Cardiac ventricle fibroblast (primary cell): ENCODE measurements at places on chromosomes 5 and 9. TPM values are rescaled to one million over a fixed set of nuclear protein-coding genes. Genes with fewer than 3 reads are reported as not detected.

SPINK13 gene
- 6.4 and 8.4 TPM in 2 replicates for total RNA-seq

TLR4 gene
- 21.0 and 23.4 TPM in 2 replicates for total RNA-seq

TXNDC15 gene
- total RNA-seq: 64.7 and 102 TPM in 2 replicates

ENHO gene
- total RNA-seq: not detected in 2 replicates

ROPN1L gene
- total RNA-seq: 0.54 TPM in 1 of 2 replicates, not detected in the other

CDC42SE2 gene
- total RNA-seq: 9.4 and 15.1 TPM in 2 replicates

RMND5B gene
- total RNA-seq: 10.0 and 11.9 TPM in 2 replicates

LCN9 gene
- not detected in 2 replicates for total RNA-seq

PRDM9 gene
- total RNA-seq: not detected in 2 replicates

PPIC gene
- 80.0 and 88.0 TPM in 2 replicates for total RNA-seq

PCDHGA12 gene
- total RNA-seq: 41.9 and 43.9 TPM in 2 replicates

OMD gene
- 11.2 and 12.3 TPM in 2 replicates for total RNA-seq

AGXT2 gene
- total RNA-seq: not detected in 2 replicates

ZFP37 gene
- total RNA-seq: 1.1 and 1.4 TPM in 2 replicates

INVS gene
- total RNA-seq: 15.6 TPM in 2 replicates

SLC36A3 gene
- total RNA-seq: not detected in 2 replicates

LECT2 gene
- not detected in 2 replicates for total RNA-seq

SLC1A1 gene
- total RNA-seq: 16.2 and 18.7 TPM in 2 replicates

FOXE1 gene
- not detected in 2 replicates for total RNA-seq

CNTNAP3B gene
- 0.56 and 0.68 TPM in 2 replicates for total RNA-seq

PCDHGA11 gene
- total RNA-seq: 15.6 and 18.8 TPM in 2 replicates

TMC1 gene
- total RNA-seq: not detected in 2 replicates

NME5 gene
- total RNA-seq: 1.7 and 2.6 TPM in 2 replicates

IL12B gene
- not detected in 2 replicates for total RNA-seq

CMYA5 gene
- total RNA-seq: 0.25 and 0.54 TPM in 2 replicates

PSAT1 gene
- 17.8 and 21.4 TPM in 2 replicates for total RNA-seq
